ENCODE measurements at places on chromosomes 1 and 21.

- DNase-seq = peak; percentile 90
Observed at GRCh38 chr1:100037927-100038659, 68.3 kb downstream of the SLC35A3 start.

DNA sequence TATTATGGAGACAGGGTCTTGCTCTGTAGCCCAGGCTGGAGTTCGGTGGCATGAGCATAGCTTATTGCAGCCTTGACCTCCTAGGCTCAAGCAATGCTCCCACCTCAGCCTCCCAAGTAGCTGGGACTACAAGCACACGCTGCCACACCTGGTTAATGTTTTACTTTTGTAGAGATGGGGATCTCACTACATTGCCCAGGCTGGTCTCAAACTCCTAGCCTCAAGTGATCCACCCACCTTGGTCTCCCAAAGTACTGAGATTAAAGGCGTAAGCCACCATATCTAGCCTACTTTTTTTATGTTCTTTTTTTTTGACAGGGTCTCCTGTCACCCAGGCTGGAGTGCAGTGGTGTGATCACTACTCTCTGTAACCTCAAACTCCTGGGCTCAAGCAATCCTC lies 5.9 kb upstream of the BCL2L15 start:
- DNase-seq = no peak

GRCh38 chr1:37434292-37435225 lies 39.8 kb upstream of the ZC3H12A start:
- DNase-seq = peak; percentile 83

DNA sequence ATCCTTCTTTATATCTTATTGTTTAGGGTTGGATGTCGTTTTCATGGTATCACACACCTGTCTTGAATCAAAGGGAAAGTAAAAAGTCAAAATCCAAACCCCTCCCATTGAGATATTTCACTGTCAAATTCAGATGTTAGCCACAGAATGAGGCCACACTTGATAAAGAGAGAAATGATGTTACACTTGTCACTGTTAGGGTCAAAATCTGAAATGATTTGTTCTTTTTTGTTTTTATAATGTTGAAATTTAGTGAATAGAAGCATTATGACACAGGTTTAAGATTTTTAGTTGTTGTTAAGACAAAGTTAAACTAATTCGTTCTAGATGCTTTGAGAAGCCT lies 13.1 kb downstream of the NFIA start:
- DNase-seq = no peak

DNA sequence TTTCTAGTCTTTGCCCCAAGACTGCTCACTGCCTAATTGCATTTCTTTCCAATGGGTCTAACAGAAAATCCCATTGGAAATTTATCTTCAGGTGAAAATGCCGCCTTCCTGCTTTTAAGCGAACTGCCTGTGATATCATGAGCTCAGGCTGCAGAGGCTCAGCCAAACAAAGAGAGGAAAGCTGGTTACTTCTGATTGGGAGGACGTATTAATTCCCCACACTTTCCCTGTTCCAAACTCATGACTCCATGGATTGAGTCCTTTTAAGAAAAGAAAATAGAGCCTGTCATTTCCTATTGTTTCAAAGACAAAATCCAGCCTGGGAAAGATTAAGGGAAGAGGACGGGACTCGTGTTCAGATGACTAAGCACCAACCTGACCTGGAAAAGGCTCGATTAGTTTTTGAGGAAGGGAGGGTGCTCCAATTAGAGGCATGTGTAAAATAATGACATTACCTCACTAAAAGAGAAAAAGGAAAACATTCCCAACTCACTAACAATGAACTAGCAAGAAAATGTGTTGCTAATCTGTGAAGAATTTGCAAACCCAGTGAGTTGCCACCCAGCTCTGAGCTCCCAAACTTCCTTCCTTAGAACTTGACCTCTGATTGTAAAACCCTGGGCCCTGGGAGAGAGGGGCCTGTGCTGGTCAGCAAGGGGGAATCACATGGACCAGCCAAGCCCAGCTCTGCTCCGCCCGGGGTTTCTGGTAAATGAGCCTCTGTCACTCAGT lies 61.2 kb downstream of the TCP10L start:
- DNase-seq = no peak

GRCh38 chr1:206495493-206496046 lies 11.8 kb upstream of the RASSF5 start:
- DNase-seq = no peak

DNA sequence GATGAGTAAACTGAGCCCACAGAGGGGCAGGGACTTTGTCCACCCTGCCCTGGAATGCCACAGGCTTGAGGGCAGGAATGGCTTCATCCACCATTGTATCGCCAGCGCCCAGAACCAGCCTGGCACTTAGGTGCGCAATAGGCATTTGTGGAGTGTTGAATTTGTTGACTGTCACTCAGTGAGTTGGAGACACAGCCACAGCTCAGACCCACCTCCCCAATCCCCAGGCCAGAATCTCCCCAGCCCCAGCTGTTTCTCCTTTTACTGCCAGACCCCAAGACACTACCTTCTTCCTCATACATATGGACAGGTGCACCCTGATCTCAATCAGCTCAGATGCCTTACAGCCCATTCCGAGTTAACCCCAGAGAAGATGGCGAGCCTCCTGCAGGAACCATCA lies 674.5 kb downstream of the MATN1 start:
- no peak for DNase-seq

DNA sequence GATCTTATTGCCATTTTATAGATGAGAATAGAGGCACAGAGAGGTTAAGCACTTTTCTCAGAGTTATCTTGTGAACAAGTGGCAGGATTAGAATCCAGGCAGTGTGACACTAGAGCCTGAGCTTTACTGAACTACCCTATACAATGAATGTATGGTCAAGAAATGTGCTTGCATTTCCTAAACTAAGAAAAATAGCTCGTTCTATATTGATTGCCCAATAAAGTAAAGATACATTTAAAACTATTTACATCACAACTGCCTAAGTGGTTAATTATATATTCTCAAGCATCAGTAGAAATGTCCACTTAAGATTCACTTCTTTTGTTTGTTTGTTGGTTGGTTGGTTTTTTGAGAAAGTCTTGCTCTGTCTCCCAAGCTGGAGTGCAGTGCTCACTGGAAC lies 91.6 kb downstream of the ZFYVE9 start:
- no peak for DNase-seq

DNA sequence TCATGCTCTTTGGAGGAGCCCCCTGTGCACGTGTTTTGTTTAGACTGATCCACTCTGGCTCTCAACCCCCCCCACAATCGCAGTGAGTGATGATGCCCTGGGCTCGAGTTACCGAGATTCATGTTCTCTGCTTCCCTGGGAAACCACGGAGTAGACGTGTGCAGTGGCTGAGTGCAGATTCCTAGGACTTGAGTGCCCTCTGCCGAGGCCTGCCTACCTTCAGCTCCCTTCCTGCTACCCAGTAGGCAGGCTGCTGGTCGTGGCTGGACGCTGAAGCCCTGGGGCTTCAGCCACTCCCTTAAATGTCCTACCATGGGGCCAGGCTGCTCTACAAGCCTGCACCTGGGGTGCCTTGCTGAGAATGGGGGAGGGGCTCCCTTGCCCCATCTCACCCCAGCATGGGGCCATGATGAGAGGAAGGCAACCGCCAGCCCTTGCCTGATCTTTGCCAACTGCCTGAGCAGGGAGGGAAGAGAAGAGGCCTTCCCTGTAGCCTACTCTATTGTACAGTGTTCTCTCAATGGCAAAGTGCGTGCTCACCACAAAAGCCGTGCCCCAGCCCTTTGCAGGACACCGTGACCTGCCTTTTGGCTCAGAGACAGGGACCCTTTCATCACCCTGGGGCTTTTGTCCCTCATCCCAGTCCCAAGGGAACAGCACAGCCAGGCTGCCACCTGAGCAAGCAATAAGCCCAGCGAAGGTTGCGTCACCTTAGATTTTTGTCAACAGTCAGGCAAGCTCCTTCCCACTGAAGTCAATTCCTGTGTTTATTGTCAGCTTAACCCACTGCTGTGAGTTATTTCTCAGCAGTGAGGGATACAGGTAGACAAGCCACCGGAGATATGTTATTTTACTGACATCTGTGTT lies 4.1 kb upstream of the GRIK3 start:
- DNase-seq = no peak

DNA sequence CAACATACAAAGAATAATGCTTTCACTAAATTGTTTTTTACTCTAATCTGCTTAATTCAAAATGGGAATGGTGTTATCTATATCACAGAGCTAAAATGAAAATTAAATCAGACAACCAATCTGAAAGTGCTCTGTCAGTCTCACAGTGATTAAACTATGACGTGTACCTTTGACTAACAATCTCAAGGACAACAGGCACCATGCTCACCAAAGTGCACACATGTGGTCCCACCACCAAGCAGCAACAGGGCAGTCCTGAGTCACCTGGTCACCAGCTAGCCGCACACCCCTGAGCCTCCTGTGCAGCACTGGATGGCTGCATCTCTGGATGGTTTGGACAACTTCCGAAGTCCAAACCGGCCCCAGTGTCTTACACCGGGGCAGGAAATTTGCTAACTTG lies 54.5 kb upstream of the NADK start:
- DNase-seq = no peak

- no peak for DNase-seq
Observed at GRCh38 chr21:45611939-45612664, 31.4 kb upstream of the PCBP3 start.

- DNase-seq = no peak
Observed at GRCh38 chr1:22875241-22875640, 97.4 kb downstream of the LACTBL1 start.

DNA sequence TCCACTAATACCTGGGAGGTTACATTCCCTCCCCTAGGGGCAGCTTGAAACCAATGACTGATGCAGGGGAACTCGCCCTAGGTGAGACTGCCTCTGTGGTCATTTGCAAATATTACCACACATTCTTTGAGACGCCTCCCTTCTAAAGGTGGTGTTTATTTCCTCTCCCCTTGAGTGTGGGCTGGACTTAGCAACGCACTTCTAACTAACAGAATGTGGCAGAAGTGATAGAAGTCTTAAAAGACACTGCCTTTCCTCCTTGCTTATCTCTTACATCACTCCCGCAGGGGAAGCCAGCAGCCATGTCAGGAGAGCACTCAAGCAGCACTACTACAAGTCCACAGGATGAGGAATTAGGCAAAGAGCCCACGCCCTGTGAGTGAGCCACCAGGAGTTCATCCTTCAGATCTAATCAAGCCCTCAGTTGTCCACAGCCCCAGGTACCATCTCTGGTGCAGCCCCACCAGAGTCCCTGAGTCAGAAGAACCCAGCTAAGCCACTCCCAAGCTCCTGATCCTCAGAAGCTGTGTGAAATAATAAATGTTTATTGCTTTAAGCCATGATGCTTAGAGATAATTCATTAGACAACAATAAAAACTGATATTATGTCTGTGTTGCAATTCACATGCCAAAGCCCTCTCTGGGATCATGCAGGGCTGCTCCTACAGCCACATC lies 14.8 kb upstream of the MATN1 start:
- DNase-seq = no peak

DNA sequence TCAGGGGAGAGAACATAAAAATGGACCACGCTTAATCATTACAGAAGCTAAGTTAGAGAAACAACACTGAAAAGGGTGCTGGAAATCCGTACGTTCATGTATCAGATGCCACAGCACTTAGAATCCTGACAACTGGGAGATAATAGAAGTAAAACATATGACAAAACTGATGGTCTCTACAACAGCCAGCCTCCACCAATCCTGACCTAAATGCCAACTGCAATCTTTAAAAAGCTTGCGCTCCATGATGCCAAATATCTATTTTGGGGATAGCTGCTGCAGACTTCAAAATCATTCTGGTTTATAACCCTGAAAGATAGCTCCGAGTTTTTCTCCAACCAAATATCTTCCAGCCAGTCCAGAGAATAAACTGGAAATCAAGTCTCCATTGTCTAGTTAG lies 178.3 kb downstream of the RERE start:
- no peak for DNase-seq

GRCh38 chr1:152824964-152825363 lies 2.3 kb upstream of the LCE1A start:
- no peak for DNase-seq

- DNase-seq = peak; percentile 58
Observed at GRCh38 chr1:184843732-184844495, 89.3 kb upstream of the EDEM3 start.

DNA sequence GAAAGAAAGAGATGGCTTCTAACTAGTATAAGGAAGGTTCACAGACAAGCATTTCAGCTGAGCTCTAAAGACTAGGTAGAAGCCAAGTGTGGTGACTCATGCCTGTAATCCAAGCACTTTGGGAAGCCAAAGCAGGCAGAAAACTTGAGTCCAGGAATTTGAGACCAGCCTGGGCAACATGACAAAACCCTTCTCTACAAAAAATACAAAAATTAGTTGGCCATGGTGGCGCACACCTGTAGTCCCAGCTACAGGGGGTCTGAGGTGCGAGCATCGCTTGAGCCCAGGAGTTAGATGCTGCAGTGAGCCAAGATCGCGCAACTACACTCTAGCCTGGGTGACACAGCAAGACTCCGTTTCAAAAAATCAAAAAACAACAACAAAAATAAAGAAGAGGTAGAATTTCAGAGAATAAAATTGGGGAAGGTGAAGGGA lies 27.8 kb downstream of the FBXO42 start:
- DNase-seq = no peak

DNA sequence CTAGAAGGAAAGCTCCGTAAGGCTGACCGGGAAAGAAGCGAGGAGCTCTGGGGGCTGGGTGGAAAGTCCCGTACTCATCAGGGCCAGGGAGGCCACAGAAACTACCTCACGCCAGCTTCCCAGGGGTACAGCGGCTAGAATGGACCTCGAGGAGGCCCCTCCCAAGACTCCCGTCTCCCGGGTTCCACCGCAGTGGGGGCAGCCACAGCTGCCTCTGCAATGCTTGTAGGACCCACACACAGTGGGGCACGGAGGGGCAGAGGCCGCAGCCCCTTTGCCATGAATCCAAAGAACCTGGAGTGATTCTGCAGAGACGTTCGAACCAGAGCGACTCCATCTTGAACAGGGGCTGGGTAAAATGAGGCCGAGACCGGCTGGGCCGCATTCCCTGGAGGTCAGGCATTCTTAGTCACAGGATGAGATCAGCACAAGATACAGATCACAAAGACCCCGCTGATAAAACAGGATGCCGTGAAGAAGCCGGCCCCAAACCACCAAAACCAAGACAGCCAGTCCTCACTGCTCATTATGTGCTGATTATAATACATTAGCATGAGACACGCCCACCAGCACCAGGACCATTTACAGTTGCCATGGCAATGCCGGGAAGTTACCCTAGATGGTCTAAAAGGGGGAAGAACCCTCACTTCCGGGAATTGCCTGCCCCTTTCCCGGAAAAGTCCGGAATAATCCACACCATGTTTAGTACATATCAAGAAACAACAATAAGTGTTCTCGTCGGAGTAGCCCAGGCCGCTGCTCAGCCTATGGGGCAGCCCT lies 1.6 kb upstream of the ANKRD65 start:
- DNase-seq = no peak

GRCh38 chr1:18343581-18343980 lies 137.1 kb upstream of the KLHDC7A start:
- no peak for DNase-seq
